ENCODE measurements at places on chromosomes 7 and 10.

DNA sequence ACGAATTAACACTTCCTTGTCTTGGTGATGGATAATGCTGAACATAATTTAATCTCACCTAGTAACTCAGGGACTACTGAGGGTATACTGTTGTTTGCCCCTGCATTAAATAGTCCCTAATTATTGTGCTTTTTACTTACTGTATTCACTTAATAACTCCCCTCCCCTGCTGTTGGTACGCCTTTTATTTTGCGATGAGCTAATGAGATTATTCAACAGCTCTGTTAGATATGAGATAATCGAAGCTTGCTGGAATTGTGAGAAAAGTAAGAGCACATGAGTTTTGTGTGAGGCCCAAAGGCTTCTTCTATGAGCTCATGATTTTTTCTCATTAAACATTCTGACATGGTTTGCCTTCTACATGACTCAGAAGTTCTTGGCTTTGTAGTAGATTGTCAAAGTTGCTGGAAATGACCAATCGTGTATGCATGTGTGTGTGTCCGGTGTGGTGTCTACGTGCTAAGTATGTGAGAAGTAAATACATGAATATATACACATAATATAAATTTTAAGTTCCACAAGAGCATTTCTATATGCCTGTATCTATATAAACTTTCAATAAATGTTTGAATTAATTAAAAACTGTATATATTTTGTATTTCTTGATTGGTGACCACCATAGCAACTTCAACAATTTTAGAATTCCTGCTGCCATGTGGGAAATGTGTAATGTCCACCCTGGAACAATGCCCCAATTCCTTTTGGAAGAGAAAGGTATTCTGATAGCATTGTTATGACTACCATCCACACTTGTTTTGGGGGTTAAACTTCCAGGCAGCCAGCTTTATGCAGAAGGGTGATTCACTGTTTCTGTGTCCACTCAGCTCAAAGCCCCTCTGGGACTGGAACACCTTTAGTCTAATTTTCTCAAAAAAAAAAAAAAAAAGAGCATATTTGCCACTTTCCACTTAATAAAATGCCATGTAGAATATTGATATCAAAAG is 106.2 kb downstream of the SAMD9 start:
- no peak for DNase-seq

GRCh38 chr10:131972474-131973071 is 9.2 kb downstream of the BNIP3 start:
- no peak for DNase-seq

GRCh38 chr10:119368991-119369869 is 161.9 kb downstream of the GRK5 start:
- no peak for DNase-seq

DNA sequence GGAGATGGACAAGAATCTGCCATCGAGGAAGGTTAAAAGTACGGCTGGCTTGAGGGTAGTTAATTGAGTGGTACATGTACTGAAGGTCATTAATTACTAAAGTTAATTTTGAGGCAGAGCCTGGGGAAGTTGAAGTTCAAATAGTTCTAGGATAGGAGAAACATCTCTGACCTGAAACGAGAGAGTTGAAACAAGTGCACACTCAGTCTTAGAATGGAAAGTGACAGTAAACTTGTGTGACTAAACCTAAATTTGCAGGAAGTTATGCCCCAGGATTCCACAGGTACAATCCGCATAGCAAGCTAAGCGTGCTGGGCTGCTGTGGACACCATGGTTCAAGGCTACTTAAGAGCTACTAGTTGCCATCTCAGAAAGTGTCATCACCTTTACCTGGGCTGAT is 209.9 kb downstream of the CHCHD3 start:
- DNase-seq = no peak

DNA sequence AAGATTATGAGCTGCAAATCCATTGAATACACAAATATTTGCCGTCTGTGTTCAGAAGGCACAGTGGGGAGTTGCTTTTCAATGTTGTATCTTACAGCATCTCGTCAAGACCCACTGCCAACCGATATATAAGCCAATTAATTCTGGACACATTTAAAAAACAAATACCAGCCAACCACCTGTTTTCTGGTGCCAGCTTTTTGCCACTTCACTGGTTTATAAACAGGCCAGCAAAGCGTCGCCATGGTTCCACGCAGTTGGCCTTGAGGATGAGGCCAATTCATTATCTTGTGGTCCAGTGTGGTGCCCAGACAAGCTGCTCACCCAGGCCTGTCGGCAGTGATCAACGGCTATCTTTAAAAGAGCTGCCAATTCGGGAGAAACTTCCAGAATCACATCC is 321.0 kb downstream of the TCERG1L start:
- DNase-seq = no peak

All from stimulated activated CD4-positive, alpha-beta T cell treated with anti-CD3 and anti-CD28 coated beads, Interleukin-1b, Interleukin-23, amount 100 ng/mL, for 1 hour (primary cell).